Chondrocyte (in vitro differentiated cells): ENCODE measurements at places on chromosomes 7 and 10. TPM values are rescaled to one million over a fixed set of nuclear protein-coding genes. Genes with fewer than 3 reads are reported as not detected.

DNA sequence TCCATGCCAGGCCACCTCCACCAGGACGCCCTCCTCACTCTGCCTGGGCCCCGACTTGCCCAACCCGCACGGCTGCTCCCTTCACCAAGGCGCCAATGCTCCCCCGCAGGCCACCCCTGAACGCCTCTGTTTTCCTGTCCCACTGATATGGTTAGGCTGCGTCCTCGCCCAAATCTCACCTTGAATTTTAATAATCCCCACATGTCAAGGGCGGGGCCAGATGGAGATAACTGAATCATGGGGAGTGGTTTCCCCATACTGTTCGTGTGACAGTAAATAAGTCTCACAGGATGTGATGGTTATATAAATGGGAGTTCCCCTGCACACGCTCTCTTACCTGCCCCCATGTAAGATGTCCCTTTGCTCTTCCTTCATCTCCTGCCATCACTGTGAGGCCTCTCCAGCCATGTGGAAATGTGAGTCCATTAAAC, 29.8 kb downstream of the RSU1 start:
- DNase-seq: no peak

DNA sequence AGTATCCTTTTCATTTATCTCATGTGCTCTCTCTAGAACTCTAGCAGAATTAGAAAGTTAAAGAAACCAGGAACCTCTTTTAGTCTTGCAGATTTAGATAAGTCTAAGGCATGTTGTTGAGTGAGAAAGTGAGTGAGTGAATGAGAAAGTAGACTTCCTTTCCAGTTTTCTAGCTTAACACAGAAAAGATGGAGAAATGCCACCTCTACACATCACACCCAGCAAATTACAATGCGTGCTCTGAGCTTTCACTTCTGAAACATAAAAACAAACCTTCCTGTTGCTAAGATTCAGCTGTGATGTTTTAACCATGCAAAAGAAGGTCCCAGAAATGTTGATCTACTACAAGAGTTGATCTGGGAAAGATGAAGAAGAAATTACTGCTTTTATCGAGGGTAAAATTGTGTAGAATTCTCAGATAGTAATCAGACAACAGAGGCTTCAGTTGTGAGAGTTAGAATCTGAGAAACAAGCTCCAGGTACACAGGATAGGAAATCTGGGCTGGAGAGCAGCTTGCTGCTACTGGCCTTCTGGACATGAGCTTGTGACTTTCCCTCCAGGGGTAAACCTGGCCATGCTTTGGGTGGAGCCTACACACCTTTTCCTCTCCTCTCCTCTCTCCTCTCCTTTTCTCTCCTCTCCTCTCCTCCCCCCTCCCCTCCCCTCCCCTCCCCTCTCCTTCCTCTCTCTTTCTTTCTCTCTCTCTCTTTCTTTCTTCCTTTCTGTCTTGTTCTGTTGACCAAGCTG, 4.6 kb downstream of the CYP3A5 start:
- DNase-seq: no peak

DNA sequence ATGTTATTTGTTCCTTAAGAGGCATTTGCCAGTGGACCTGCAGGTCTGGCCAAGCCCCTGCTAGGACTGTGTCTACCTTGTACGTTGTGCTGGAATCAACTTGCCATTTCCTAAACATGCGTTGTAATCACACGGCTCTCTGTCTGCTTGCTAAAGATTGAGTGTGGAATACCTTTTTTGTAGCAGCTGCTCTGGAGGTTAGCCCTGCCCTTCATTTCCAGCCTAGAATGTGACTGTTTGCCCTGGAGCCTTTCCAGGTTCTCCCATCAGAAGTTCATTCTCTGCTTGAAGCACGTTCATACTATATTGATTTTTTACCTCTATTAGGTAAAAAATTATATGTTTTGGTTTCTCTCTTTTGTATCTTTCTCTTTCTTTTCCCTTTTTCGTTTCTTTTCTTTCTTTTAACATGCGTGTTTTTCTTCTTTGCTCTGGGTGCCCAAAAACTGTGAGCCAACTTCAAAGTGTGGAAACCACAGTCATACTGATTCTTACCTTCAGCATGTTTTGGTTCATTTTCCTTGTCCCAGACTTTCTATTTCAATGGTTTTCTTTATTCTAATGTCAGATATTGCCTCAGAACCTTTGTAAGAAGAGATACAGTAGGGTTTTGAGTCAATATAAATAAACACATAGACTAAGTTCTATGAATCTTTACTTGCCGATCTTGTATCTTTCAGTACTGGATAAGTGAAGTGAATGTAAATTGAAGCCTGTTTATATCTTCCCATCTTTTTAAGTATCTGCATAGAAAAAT, 111.9 kb upstream of the RPA3 start:
- DNase-seq: no peak

DNA sequence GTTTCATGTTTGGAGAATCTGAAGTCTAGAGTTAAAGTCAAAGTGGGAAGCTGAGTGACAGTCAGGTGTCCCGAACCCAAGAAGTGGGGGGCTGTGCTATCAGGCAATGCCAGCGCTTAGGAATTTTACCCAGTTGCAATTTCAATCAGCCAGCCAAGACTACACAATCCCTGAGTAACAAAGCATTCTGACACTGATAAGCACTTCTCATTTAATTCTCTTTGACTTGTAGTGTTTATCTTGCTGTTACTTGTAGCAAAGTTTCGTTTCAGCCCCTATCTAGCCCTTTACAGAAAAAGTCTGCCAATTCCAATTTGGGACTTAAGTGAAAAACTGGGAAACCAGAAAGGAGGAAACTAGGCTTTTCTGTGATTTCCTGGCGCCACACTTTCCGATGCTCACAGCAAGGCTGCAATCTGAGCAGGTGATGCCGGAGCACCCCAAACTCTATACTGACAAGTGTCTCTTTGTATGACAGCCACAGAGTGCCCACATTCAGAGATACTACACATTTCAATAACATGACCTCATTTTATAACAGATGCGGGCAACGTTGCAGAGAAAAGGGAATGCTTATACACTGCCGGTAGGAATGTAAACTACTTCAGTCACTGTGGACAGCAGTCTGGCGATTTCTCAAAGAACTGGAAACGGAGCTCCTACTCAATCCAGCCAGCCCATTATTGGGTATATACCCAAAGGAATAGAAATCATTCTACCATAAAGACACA, 61.0 kb downstream of the ITIH5 start:
- DNase-seq: no peak

- DNase-seq: no peak
Measured at GRCh38 chr7:158705234-158705850, 738 bp upstream of the NCAPG2 start.

DNA sequence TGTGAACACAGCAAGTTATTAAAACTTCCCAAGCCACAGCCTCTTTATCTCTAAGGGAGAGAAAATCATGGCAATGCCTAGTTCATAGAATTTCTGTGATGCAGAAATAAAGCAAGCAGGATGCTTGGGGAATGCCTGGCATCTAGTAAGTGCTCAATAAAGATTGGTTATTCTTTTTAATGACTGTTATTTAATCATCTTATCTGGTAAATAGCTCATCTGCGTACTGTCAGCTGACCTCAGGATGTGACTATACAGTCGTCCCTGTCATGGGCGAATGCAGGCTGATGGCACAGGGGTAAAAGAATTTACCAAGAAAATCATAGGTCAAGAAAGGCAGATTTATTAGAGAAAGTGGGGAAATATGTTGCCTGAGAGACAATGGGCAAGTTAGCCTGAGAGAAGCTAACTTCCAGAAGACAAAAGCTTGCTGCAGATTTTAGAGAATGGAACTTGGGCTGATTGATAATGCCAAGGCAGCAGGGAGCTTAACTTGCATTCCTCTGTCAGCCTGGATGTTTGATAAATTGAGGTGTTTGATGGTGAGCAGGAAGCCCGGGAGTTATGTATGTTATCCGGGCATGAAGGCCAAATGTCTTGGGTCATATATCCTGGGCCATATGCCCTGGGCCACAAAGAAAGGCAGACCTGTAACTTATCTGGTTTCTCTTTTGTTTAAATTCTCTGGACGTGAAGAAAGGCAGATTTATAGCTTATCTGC, 126.0 kb downstream of the KCNMA1 start:
- DNase-seq: no peak

DNA sequence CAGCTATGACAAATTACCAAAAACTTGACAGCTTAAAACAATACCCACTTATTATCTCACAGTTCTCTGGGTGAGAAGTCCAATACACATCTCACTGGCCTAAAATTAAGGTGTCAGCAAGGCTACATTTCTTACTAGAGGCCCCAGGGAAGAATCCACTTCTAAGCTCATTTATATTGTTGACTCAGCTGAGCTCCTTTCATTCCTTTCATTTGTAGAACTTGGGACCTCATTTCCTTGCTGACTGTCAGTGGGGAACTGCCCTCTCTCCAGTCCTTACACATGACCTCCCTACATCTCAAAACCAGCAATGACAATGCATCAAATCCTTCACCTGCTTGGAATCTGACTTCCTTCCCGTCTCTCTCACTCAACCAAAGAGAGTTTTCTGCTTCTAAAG, 240.3 kb downstream of the IPMK start:
- no peak for DNase-seq

GRCh38 chr10:1123198-1123597, 67.0 kb downstream of the WDR37 start:
- no peak for DNase-seq

TAS2R3 gene
- total RNA-seq: 0.52 to 2.9 TPM in 2 of 3 replicates, not detected in the other

FOXK1 gene
- total RNA-seq: 53.3 to 78.3 TPM (median 77.9 TPM) in 3 replicates

TFPI2 gene
- 6.0 to 14.1 TPM (median 10.6 TPM) in 3 replicates for total RNA-seq

DUSP5 gene
- total RNA-seq: 4.8 to 9.7 TPM (median 8.7 TPM) in 3 replicates

DCLRE1C gene
- 7.1 to 7.4 TPM (median 7.4 TPM) in 3 replicates for total RNA-seq

NAT16 gene
- not detected in 3 replicates for total RNA-seq
